ENCODE measurements at places on chromosomes 1 and 21.

- no peak for DNase-seq
Measured at GRCh38 chr1:234745844-234746797, 136.1 kb upstream of the IRF2BP2 start.

DNA sequence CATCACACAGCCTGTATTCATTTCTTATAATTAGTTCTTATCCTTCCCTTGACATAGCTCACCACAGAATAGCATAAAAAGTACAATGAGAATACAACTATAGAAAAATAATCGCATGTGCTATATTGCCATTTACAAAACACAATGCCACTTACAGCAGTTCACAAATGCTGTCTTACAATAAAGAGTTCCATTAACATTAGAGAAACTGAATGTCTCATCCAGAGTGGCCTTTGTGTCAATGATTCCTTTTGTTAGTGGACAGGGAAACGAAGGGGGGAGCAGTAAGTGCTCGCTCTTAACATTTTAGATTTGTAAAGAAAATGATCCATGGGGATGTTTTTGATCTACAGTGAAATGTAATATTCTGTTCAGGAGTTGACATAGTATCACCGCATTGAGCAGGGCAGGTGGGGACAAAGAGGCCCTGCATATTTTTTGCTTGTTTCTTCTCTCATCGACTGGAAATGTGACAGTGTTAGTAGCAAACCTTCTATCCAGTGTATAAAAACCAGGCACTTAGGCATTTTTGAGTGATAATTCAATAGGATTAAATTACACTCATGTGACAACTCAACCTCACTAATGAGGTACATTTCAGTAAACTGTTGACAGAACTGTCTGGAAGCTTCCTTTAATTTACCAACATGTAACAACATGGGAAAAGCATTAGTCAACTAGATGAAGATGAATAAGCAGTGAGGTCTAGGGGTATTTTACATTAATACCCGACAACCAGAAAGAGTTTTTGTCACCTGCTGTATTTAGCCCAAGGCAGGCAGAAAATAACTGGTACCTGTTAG is 35.6 kb upstream of the RRP15 start:
- no peak for DNase-seq

- DNase-seq: no peak
Measured at GRCh38 chr1:30675761-30676160, 47.6 kb downstream of the MATN1 start.

DNA sequence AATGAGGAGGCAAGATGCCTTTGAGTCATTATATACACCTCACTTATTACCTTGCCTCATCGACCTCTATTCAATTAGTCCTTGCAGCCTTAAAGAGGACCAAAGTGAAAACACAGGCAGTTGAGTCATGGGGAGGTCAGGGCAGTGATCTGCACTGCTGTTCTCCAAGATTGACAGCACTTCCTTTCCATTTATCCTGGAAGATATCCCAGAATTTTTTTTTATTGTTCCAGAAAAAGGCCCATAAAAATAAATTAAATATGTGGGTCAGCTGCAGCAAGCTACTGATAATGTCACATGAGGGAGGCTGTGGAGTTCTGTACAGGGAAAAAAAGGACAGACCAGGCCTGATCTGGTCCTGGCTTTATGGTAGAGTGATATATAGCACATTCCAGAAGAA is 33.2 kb upstream of the CDC42BPA start:
- no peak for DNase-seq

DNA sequence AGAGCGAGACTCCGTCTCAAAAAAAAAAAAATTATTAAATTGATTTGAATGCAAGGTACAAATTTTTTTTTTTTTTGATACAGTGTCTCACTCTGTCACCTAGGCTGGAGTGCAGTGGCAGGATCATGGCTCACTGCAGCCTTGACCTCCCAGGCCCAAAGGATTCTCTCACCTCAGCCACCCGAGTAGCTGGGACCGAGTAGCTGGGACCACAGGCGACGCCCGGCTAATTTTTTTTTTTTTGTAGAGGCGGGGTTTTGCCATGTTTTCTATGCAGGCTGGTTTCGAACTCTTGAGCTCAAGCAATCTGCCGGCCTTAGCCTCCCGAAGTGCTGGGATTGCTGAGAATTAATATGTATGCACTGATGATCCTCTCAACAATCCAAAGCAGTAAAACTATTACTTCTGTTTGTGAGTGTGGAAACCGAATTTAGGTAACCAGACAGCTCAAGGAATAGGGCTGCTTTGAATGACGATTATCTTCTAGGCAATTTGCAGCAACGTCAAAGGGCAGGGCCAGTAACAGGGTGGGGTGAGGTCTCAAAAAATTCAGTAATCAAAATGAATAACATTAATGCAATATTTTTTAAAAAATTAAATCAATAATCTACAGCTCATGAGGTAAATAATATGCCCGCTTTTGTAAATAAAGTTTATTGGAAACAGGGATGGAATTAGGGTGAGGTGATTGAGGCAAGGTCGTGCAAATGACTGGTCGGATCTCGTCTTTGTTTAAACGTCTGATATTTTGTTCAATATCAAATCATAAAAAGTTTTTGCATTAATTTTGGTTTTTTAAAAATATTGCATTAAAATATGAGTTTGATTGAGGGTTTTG is 1.2 kb downstream of the CLSPN start:
- no peak for DNase-seq

GRCh38 chr1:156113282-156113950 is 1.1 kb upstream of the LMNA start:
- DNase-seq: no peak

- DNase-seq: peak; percentile 6
Measured at GRCh38 chr1:228084797-228085196, 2.3 kb downstream of the ARF1 start.

DNA sequence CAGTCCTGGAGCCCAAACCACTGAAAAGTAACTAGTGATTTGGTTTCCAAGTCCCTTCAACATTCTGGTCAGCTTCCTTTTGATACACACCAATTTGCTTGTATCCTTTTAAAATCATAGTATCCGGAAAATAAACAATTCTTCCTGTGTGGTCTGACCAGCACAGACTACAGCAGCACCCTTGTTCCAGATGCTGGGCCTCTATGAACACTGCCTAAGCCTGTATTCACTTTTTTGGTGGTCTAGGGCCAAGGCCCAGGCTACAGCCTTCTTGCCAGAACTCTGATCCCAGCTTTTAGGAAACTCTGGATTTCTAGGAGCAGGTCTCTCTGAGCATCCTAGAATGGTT is 801 bp upstream of the DDAH1 start:
- DNase-seq: no peak

DNA sequence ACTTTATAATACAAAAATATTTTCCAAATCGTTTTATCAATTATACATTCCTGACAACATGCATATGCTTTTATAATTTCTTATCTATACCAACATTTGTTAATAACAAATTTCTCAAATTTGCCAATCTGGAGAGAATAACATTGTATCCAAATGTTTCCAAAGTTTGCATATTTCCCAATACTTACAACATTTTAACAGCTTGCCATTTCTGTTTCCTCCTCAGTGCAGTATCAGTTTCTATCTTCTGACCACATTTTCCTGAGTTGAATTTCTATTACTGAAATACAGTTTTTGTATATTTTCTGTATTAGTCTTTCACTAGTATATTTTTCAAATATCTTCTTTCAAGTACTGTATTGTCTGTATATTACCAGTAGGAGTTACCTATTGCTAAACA is 1594.3 kb downstream of the PLA2G4A start:
- no peak for DNase-seq

- DNase-seq: no peak
Measured at GRCh38 chr1:200166411-200166810, 138.9 kb downstream of the NR5A2 start.

- no peak for DNase-seq
Measured at GRCh38 chr1:21674957-21675356, 5.8 kb upstream of the RAP1GAP start.

GRCh38 chr1:175793617-175794016 is 50.2 kb upstream of the TNR start:
- DNase-seq: no peak

GRCh38 chr1:53123453-53124140 is 18.8 kb downstream of the SLC1A7 start:
- peak; percentile 69 for DNase-seq

GRCh38 chr1:203993256-203993655 is 79.7 kb upstream of the SOX13 start:
- no peak for DNase-seq

DNA sequence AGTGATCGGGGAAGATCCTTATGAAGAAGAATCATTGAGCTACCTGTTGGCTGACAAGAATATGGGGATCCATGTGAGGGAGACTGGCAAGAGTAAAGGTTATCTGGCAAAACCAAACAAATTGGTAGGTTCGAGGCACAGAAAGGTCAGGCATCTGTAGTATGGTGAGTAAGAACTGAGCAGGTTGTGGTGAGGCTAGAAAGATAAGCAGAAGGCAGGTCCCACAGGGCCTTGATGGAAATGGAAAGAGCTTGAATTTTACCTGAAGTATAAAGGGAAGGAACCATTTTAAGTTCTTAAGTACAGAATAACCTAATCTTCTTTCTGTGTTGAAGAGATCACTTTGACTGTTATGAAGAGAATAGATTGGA is 11.1 kb downstream of the PTPRC start:
- DNase-seq: no peak

DNA sequence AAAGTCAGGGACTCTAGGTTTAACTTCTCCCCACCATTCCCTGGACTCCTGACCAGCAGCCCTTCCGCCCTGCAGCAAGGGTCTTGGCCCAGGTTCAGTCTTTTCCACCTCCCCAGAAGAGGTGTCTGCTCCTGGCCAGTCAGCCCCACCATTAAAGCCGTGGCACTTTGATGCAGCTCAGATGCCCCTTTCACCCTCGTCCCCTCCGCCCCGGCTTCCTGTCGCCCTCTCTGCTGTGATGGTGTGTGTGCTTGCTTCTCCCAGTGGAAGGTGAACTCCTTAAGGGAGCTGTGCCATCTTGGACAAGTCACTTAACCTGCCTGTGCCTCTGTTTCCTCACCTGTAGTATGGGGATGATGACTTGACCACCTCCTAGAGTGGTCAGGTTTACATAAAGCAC is 17.8 kb upstream of the TTC4 start:
- no peak for DNase-seq

DNA sequence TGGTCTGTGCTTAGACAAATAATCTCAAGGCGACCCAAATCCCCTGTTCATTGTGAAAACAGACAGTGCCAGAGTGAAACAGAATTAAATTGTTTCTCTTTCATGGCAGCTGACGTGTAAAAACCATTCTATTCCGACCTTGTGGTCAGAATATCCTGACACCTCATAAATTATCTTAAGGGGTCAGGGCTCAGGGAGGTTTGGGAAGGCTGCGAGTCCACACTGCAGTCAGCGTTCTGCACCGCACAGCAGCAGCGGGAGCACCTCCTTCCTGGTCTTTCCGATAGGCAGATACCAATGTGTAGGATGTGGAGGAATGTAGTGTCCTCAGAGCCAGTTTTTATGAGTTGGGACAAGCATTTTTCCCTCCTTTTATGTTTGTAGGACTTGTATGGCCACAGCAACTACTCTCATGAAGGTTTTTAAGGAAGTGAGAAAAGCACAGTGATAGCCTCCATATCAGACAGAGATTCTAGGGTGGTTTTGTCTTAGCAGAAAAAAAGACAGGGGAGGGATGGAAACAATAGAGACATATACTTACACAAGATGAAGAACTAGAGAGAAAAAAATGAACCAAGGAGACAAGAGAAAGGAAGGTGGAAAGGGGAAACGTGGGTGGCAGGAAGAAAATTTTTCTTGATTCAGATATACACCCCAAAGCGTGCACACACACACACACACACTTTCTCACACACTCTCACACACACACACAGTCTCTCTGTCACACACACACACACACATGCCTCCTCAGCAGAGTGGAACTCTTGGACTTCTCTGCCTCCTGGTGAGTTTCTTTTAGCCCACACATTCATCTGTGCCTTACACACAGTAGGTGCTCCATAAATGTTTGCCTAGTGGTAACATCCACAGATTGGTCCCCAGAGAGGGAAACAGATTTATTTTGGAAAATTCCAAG is 68.6 kb downstream of the NTMT2 start:
- DNase-seq: no peak

GRCh38 chr1:113095790-113096455 is 22.9 kb downstream of the LRIG2 start:
- DNase-seq: no peak

GRCh38 chr1:198929961-198930599 is 291.2 kb downstream of the PTPRC start:
- DNase-seq: no peak

DNA sequence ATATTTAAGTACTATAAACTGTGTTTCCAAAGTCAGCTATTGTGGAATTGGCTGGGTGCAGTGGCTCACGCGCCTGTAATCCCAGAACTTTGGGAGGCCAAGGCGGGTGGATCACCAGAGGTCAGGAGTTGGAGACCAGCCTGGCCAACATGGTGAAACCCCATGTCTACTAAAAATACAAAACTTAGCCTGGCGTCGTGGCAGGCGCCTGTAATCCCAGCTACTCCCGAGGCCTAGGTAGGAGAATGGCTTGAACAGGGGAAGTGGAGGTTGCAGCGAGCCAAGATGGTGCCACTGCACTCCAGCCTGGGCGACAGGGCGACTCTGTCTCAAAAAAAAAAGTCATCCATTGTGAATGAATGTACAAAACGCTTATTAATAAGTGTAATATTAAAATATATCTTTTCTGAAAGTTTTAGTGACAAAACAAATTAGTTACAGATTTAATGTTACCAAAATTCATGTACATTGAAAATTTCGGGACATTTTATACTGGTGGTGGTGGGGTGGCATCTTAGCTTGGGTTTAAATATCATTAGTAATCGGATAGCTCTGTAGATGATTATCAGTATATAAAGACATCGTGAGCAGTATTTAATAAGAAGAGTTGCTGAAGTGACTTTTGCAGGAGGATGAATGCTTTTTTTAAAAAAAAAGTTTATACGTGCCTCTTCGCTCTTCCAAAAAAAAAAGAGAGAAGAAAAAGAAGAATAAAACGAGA is 503 bp upstream of the SRSF11 start:
- no peak for DNase-seq

GRCh38 chr1:22212400-22213233 is 69.7 kb upstream of the WNT4 start:
- no peak for DNase-seq

DNA sequence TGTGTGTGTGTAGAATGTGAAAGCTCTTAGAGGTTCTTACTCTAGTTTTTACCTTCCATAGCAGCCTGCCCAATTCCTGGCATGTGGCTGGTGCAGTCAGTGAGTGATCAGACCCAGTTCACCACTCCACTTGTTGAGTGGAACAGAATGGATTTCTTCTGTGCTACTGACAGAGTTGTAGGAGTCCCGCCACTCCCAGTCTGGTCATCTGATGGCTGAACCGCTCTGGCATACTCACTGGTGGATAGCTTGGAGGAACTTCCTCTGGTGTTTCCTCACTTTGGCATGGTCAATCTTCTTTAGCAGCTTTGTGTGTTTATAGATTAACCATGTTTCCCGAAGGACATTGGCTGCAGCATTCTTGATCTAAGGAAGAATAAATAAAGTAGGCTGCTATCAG is 106.7 kb upstream of the ADAR start:
- no peak for DNase-seq
